ENCODE measurements at places on chromosomes 5 and 9. TPM values are rescaled to one million over a fixed set of nuclear protein-coding genes. Genes with fewer than 3 reads are reported as not detected.

KIF2A gene
- 78.8 TPM for total RNA-seq

EGFLAM gene
- total RNA-seq: 0.15 TPM

DNA sequence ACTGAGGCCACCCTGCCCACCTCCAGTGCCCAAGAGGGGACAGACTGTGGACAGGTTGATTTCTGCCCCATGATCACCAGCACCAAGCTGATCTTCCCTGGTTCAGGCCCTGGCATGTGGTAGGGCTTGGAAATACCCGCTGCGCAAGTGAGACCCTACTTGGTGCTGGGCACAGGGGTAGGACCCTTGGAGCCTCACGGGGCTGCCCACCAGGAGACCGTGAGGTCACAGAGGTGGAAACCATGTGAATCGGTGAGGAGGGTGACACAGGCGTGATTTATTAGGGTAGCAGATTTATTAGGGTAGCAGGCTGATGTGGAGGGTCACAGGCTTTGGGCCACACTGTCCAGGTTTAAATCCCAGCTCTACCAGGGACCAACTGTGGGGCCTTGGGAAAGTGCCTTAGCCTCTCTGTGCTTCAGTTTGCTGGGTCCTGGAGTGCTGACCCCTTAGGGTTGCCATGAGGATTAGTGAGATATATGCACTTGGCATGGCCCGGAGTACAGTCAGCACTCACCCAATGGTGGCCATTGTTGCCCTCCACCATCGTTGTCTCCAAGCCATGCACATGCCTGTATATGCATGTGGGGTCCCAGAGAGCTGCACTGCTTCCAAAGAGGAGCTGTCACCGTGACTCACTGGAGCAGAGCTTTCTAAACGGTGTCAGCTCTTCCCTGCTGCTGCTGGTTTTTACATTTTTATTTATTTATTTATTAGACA is 20.9 kb upstream of the DUSP1 start:
- no peak for DNase-seq

- DNase-seq: peak; percentile 76
Measured at GRCh38 chr5:10339058-10339811, 14.3 kb upstream of the MARCHF6 start.

DNA sequence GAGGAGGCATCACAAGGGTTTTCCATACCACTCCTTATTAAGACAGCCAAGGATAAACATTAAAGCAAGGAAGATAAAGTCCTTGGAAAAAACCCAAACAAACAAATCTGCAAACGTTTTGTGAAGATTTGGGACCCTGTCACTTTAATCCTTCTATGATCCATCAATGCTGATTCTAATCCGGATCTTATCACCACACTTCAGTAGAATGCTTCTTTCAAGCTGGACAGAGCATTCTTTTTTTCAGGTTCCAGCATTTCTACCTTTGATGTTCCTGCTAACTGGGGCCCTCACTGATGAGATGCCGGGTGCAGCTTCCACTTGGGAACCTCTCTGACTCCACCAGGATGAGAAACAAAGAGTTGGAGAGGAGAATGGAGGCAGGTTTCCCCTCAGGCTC is 132.8 kb upstream of the SHB start:
- no peak for DNase-seq
